ENCODE measurements at places on chromosomes 7 and 10.

GRCh38 chr7:11667810-11668185, 164.2 kb downstream of the THSD7A start:
- DNase-seq, result no peak

DNA sequence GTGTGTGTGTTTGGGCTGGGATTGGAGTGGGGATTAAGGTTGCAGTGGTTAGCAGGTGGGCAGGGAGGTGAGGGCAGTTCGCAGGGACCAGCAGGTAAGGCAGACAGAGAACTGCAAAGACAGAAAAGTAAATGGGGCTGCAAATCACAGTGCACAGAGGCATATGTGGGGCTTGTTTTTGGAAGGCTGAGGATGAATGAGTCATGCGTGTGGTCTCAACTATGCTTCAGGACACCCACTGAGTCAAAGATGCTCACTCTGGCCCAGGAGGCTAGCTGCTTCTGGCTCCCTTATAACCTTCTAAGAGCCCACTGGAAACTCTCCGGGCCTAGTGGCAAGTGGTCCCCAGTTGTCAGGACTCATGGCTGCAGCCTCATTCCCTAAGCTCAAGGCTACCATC, 118.2 kb downstream of the ZNF248 start:
- no peak for DNase-seq

DNA sequence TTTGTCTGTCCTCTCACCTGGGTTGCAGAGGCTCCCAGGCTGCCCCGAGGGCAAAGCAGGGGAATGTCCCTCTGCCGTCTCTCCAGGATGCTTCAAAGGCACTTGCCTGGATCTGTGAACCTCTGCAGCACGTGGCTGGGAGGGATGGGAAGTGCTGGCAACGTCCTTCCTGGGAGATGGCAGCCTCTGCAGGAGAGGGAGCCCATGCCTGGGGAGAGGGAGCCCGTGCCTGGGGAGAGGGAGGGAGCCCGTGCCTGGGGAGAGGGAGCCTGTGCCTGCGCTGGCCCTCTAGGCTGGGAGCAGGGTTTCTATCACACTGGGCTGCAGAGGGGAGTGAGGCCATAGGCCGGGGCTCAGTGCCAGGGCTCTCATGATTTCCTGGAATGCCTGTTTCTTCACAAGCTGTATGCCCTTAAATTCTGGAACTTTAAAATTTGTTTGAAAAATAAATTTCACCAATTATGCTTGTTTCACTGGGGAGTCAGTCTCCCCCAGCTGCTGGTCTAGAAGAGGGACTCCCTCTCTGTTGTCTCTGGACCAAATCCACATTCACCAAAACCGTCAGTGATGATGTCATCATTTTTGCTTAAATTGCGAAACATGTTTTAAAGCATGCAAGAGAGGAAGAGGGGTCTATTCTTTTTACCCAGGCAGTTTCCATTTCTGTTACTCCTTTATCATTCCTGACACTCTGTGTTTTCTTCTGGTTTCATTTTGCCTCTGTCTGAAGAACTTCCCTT, 135.7 kb downstream of the DNAJB6 start:
- peak; percentile 29 for DNase-seq

DNA sequence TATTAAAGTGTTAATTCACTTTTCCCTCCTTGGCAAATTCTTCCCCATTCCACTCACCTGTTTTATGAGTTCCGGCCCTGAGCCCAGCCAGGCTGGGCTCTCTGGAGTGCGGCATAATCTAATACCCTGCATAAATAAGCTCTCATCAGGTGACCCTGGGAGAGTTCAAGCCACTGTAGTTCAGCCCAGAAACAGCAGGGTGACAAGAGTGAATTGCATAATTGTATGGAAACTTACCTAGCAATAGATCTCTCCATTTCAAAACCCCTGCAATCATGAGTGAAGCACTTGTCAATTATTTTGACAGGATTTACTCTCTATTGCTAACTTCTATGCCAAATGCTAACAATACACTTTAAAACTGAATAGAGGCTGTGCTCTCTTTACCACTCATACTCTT, 94.7 kb downstream of the OSBPL3 start:
- DNase-seq, result no peak

GRCh38 chr10:60614363-60614762, 163.9 kb upstream of the CDK1 start:
- no peak for DNase-seq

GRCh38 chr10:132064771-132065437, 842 bp upstream of the JAKMIP3 start:
- DNase-seq, result peak; percentile 72

All from H7 (cell line).